ENCODE measurements at places on chromosomes 7 and 10.

DNA sequence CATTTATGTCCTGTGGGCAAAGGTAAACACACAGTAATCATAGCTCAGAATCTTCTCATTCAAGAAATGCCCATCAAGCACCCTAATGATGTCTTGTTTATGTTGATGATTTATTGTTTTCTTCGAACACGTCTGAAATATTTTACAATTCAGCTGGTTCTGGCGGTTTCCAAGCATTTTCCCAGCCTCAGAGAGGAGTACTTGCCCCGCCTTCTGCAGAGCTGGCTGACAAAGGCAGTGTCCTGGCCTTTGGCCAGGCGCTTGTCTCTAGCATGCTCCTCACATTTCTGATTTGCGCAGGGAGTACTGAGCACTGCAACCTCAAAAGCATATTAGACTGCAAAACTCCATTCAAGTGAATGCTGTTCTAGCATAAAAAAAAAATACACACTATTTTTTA lies 314.2 kb upstream of the GNAI1 start:
- no peaks in the 10 kb centered on the region for H3K4me1 ChIP-seq
- H3K4me3 ChIP-seq = no peak overlapping the region
- no peak overlapping the region for H3K27ac ChIP-seq
- no peaks in the 10 kb centered on the region for H3K27me3 ChIP-seq
- no peak for DNase-seq
- H3K36me3 ChIP-seq = no peaks in the 10 kb centered on the region

GRCh38 chr10:121607310-121608055 lies 9.2 kb upstream of the FGFR2 start:
- H3K4me1 ChIP-seq = no peaks in the 10 kb centered on the region
- H3K36me3 ChIP-seq = no peaks in the 10 kb centered on the region
- H3K27ac ChIP-seq = no peak overlapping the region
- no peaks in the 10 kb centered on the region for H3K27me3 ChIP-seq
- no peak overlapping the region for H3K4me3 ChIP-seq

DNA sequence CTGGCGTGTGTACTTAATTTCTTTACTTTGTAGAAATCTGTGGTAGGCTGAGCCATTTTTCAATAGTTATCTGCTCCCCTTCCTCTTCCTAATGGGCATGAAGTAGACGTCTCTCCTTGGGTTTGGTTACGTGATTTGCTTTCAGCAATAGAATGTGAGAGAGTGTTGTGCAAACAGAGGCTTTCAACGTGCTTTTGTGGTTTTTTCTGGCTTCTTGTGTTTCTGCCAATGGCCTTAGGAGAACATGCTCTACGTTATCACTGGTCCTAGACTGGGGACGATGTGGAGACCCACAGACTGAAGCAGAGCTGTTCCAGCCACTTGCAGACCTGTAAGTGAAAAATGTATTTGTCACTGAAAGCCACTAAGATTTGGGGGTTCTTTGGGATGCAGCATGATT lies 107.2 kb upstream of the NPTX2 start:
- H3K4me3 ChIP-seq = no peak overlapping the region
- no peak for DNase-seq
- peaks cover 10% of the 10 kb centered on the region for H3K27me3 ChIP-seq
- no peak overlapping the region for H3K27ac ChIP-seq

DNA sequence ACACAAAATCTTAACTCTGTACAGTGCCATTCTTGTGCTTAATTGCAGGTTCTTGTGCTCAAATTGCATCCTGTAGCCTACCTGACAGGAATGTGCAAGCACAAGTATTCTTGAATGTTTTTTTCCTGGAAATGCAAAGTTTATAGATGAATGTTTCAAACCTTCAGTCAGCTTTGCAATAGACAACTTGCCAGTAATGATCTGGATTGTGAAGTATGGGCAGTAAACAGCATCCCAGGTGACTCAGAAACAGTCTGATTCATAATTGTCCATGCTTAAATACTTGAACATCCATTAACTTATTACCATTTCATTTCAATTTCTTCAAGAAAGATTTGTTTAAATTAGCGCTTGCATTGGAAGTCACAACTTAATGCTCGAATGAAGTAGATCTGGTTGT lies 347.2 kb downstream of the SDK1 start:
- H3K27ac ChIP-seq = no peak overlapping the region
- peaks cover 12% of the 10 kb centered on the region for H3K36me3 ChIP-seq
- DNase-seq = no peak

GRCh38 chr7:15626041-15626440 lies 60.4 kb downstream of the MEOX2 start:
- H3K4me3 ChIP-seq = no peak overlapping the region
- no peaks in the 10 kb centered on the region for H3K4me1 ChIP-seq
- DNase-seq = no peak
- no peaks in the 10 kb centered on the region for H3K36me3 ChIP-seq
- H3K27ac ChIP-seq = no peak overlapping the region

DNA sequence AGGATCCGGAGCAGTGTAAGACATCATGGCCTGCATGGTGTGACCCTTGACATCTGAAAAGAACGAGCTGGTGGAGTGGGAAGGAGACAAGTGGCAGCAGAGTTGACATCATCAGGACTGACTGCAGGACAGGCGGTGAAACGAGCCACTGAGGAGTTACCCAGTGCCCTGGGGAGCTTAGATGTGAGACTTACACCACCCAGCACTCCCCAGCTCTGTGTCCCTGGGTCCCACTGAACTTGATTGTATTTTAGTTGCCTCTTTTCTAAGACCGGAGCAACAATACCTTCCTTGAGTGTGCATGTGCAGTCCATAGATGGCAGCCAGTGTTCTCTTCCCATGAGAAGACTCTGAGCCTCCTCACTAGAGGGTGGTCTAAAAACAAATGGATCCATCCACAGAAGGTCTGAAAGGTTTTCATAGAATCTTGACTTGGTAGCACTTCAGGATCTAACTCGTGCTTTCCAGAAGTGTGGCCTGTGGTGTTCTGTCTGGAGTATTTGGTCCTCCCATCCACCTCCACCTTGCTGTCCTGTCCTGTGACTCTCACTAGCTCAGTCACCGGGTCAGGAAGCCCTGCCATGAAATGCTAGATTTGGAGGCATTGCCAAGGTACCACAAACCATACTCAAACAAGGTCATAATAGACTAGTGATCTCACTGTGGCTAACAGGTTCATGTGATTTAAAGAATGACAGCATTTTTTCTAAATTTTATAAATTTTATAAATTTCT lies 59.0 kb downstream of the IKZF1 start:
- H3K4me1 ChIP-seq = no peaks in the 10 kb centered on the region
- no peak overlapping the region for H3K27ac ChIP-seq
- DNase-seq = no peak
- no peak overlapping the region for H3K4me3 ChIP-seq

GRCh38 chr10:22874189-22874854 lies 53.5 kb upstream of the ARMC3 start:
- no peaks in the 10 kb centered on the region for H3K4me1 ChIP-seq
- no peaks in the 10 kb centered on the region for H3K36me3 ChIP-seq
- no peak for DNase-seq
- H3K27ac ChIP-seq = no peak overlapping the region
- H3K4me3 ChIP-seq = no peak overlapping the region
- H3K27me3 ChIP-seq = no peaks in the 10 kb centered on the region

DNA sequence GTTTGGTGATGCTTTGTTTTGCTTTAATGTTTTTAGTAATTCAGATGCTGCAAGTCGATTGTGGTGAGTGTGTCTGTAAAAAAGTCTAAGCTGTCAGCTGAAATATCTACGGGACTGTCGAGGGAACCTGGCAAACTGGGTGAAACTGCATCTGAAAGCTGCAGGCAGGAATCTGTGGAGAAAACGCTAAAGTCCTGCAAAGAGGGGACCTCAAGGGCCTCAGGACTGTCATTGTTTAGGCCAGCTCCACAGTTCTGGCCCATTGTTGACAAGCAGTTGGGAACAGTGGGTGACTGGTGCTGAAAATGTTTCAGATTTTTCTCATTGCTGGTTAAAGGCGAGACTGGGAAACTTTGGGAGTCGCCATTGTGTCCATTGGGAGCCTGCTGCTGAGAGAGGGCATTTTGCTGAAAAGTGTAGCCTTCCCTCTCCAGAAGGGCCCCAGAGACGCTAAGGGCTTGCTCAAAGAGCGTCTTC lies 1.8 kb downstream of the HOXA2 start:
- peaks cover 35% of the 10 kb centered on the region for H3K36me3 ChIP-seq
- no peak for DNase-seq
- H3K4me1 ChIP-seq = peaks cover 13% of the 10 kb centered on the region
- no peak overlapping the region for H3K4me3 ChIP-seq
- no peak overlapping the region for H3K27ac ChIP-seq

DNA sequence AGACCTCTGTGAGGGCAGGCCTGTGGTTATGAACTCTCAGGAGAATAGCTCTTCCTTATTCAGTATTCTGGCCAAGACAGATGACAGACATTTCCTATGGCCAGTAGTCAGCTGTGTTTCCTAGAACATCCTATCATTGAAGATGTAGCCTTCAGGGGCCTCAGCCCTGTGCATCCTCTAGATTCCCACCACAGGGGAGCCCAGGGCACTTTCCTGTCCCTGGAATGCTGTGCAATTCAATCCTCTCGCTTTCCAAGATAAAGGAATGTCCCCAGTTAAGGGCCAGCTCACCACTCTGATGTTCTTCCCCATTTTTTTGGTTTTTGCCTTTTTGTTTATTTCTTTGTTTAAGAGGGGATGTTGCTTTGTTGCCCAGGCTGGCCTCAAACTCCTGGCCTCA lies 578.8 kb upstream of the C7orf33 start:
- H3K36me3 ChIP-seq = no peaks in the 10 kb centered on the region
- H3K27ac ChIP-seq = no peak overlapping the region
- no peak for DNase-seq
- no peaks in the 10 kb centered on the region for H3K27me3 ChIP-seq
- H3K4me1 ChIP-seq = no peaks in the 10 kb centered on the region

DNA sequence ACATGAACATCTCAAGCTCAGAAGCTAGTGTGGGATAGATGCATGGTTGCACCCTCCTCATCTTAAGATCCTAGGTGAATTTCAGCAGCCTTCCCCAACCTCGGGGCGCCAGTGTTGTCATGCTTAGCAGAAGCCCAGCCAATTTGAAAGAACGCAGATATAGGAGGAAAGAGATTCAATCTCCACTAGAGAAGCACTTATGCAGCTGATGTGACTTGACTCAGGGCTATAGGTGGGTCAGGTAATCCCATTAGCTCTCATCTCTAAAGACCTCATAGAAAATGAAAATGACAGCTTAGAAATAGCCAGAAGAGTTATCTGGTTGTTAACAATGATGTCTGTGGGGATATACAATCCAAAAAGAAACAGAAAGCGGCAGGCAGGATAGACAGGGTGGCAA lies 310.5 kb downstream of the GPAM start:
- no peaks in the 10 kb centered on the region for H3K36me3 ChIP-seq
- no peak overlapping the region for H3K4me3 ChIP-seq
- H3K27me3 ChIP-seq = no peaks in the 10 kb centered on the region
- H3K4me1 ChIP-seq = no peaks in the 10 kb centered on the region
- no peak overlapping the region for H3K27ac ChIP-seq

DNA sequence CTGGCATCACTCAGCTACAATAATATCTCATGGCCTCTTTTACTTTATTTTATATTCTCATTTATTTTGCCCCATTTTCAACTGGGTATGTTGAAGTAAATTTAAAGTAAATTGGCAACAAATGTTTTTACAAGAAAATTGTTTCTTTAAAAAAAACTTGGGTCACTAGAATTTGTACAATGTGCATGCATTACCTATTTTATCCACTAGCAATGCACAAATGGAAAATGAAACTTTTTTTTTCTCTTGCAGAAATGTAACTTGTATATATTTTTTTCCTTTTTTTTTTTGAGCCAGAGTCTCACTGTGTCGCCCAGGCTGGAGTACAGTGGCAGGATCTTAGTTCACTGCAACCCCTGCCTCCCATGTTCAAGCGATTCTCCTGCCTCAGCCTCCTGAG lies 10.3 kb upstream of the H2AZ2 start:
- DNase-seq = no peak
- H3K4me1 ChIP-seq = no peaks in the 10 kb centered on the region
- no peak overlapping the region for H3K4me3 ChIP-seq
- H3K27ac ChIP-seq = no peak overlapping the region
- no peaks in the 10 kb centered on the region for H3K27me3 ChIP-seq

GRCh38 chr7:106625678-106626301 lies 35.2 kb downstream of the CCDC71L start:
- no peak for DNase-seq
- no peak overlapping the region for H3K4me3 ChIP-seq

- no peak for DNase-seq
- no peaks in the 10 kb centered on the region for H3K4me1 ChIP-seq
- H3K27ac ChIP-seq = no peak overlapping the region
- H3K36me3 ChIP-seq = peaks cover 84% of the 10 kb centered on the region
Measured at GRCh38 chr10:87058171-87058570, 36.5 kb downstream of the GLUD1 start.

GRCh38 chr10:12243864-12244620 lies 48.1 kb downstream of the CDC123 start:
- no peaks in the 10 kb centered on the region for H3K4me1 ChIP-seq
- H3K27ac ChIP-seq = no peak overlapping the region
- no peak overlapping the region for H3K4me3 ChIP-seq
- H3K27me3 ChIP-seq = no peaks in the 10 kb centered on the region
- peaks cover 35% of the 10 kb centered on the region for H3K36me3 ChIP-seq

- no peaks in the 10 kb centered on the region for H3K36me3 ChIP-seq
- no peak within 1 kb of the TSS for H3K27ac ChIP-seq
- no peak within 1 kb of the TSS for H3K4me3 ChIP-seq
- no peaks in the 10 kb centered on the region for H3K4me1 ChIP-seq
- DNase-seq = no peak
Measured at GRCh38 chr10:122271076-122271475, at the start of gene BTBD16. BTBD16 (plus strand) TSS chr10:122271296; CDS start chr10:122275082, 3,786 bp downstream.

DNA sequence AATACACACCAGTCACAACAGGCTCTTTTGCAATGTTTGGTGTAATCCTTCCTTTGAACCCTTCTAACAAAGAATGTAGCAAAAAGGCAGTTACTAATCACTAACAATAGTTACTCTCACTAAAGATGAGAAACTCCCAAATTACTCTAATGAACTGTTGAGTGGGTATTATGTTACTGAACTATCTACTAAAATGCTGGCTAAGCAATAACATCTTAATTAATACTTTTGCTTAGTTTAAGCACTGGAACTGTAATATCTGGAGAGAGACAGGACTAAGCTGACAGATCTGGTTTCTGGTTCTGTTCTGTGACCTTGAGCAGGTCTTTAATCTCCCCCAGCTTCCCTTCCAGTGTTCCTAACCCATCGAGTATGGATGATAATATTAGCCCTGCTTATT lies 241.7 kb downstream of the CHCHD3 start:
- no peak overlapping the region for H3K27ac ChIP-seq
- no peak for DNase-seq
- H3K27me3 ChIP-seq = no peaks in the 10 kb centered on the region
- H3K4me3 ChIP-seq = no peak overlapping the region
- no peaks in the 10 kb centered on the region for H3K4me1 ChIP-seq

- no peak overlapping the region for H3K27ac ChIP-seq
- no peaks in the 10 kb centered on the region for H3K36me3 ChIP-seq
- no peak overlapping the region for H3K4me3 ChIP-seq
Measured at GRCh38 chr7:68417659-68418058, 1180.6 kb upstream of the AUTS2 start.

GRCh38 chr10:655184-655583 lies 34.3 kb downstream of the DIP2C start:
- H3K4me1 ChIP-seq = peaks cover 43% of the 10 kb centered on the region
- H3K27me3 ChIP-seq = no peaks in the 10 kb centered on the region
- no peak overlapping the region for H3K27ac ChIP-seq
- no peak overlapping the region for H3K4me3 ChIP-seq
- H3K36me3 ChIP-seq = peaks cover 18% of the 10 kb centered on the region

- H3K27me3 ChIP-seq = no peaks in the 10 kb centered on the region
- DNase-seq = peak; percentile 65
- no peak overlapping the region for H3K4me3 ChIP-seq
- peak overlapping the region; percentile 91 for H3K27ac ChIP-seq
- H3K4me1 ChIP-seq = peaks cover 26% of the 10 kb centered on the region
- H3K36me3 ChIP-seq = peaks cover 6% of the 10 kb centered on the region
Measured at GRCh38 chr10:132684164-132684891, 101.6 kb downstream of the NKX6-2 start.

All from SJSA1 (cell line).